Right renal pelvis (tissue), 4 donors: ENCODE measurements at places on chromosomes 13 and 19. TPM values are rescaled to one million over a fixed set of nuclear protein-coding genes. Genes with fewer than 3 reads are reported as not detected.

DNA sequence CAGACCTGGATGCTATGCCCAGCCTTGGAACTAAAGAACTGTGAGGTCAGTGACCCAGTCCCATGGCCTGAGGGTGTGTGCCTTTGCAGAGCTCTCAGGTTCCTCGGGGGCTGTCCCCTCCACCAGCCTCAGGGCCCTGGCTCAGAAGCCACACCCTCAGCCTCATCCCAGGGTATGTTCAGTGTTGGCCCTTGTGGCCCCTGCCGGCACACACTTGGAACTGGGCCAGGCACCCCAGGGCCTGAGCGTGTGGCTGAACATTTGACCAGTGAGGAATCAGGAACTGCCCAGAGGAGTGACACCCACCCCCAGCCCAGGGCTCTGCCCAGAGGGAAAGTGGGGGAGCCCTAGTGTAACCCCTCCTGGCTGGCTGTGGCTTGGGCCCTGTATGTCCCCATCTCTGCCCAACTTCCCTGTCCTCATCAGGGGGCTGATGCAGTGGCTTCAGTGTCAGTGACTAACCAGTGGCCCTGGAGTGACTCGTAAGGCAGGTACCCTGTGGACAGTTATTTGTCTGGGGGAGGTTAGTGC, 10.0 kb downstream of the NKPD1 start:
- no peak for DNase-seq

DNA sequence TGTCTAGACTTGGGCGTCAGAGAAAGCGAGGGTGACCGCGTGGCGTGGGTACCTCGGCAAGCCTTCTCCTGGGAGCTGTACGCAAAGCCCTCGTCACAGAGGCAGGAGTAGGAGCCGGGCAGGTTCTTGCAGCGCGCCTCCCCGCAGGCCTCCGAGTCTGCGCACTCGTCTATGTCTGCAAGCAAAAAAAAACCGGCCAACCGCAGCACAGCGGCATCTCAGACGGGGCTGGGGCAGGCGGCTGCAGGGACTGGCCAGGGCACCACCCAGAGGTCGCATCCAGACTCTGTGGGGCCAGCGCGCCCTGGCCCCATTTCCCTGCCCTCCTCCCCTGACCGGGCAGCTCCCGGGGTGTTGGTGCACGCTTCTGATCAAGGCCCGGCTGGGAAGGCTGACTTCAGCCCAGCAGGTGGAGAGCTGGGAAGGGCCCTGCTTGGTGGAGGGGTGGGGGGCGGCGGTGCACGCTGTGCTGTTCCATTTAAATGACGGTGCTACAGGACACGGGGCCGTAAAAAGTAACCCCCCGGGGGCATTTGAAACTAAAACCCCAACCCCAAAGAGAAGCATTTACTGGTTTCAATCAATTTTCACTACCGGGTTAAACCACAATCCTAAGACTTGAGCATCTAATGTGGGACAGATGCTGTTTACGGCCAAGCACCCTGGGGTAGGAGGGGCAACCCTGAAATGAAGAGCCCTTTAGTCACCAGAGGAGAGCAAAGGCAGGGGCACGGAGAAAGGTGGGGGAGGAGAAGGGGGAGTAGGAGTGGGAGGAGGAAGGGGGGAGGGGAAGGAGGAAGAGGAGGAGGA, 28.2 kb downstream of the GAS6 start:
- DNase-seq, result no peak

DNA sequence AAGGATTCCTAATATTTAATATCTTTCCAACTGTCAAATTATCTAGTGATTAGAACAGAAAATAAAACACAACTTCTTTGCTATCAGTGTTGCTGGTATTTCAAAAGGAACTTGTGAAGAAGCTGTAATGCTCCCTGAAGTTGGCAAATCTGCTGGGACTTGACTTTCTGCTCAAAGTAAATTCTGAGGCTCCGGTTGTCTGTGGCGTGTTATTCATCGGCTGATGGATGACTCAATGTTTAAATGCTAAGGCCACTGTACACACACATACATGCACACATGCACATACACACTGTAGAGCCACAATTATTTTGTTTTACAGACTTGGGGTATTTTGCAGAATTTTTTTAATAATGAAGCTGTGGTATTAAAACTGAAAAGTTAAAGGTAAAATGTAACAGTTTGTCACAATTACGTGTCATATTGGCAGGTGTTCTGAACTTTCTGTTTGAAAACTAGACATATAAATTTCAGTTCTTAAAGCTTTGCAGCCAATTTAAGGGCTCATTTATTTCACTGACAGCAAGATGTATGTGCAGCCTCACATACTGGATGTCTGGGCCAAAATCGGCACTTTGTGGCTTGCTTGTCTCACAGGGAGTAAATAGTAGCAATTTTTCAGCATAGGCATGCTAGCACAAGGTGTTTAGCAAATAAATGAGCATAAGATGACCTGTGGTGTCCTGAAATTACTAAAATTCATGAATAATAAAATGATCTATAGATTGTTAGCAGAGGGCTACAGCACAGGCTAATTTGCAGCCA, 1691.7 kb upstream of the PCDH20 start:
- DNase-seq, result no peak

DNA sequence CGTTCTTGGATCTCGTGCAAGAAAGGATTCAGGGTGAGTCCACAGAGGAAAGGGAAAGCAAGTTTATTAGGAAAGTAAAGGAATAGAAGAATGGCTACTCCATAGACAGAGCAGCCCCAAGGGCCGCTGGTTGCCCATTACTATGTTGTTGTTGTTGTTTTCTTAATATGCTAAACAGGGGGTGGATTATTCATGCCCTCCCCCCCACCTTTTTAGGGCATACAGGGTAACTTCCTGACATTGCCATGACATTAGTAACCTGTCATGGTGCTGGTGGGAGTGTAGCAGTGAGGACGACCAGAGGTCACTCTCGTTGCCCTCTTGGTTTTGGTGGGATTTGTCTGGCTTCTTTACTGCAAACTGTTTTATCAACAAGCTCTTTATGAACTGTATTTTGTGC, 29.1 kb upstream of the PCDH9 start:
- no peak for DNase-seq

DNA sequence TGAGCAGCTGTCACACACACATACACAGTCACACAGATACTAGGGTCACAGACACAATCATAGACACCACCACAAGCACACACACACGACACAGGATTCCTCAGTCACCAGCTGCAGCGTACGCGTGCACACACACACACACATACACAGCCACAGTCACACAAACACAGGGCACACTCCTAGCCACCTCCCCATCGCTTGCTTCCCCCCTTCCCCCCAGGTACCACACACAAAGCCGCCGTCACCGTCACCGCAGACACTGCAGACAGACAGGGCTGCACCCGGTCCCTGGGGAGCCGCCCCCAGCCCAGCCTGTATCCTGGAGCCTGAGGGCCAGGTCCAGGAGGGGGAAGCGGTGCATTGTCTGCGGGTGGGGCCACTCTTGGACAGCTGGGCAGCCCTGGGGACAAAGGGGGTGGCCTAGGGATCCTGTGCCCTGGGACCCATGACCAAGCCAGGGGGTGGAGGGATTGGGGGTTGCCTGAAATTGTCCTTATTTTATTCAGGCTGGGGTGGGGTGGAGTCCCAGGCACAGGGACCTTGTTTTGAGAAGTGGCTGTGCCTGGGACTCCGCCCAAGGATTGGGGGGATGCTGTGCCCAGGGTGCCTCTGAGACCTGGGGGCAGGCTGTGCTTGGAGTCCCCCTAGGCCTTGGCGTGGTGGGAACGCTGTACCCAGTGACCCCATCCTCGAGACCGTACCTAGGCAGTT, 957 bp downstream of the NUMBL start:
- no peak for DNase-seq

- DNase-seq, result no peak
Observed at GRCh38 chr13:39369161-39369890, 233.7 kb downstream of the LHFPL6 start.

The RHPN2 gene
- 19.0 TPM for polyA plus RNA-seq

The ZNF136 gene
- 15.3 TPM for polyA plus RNA-seq

The PGLYRP2 gene
- not detected for polyA plus RNA-seq

The TMEM238 gene
- polyA plus RNA-seq, result 0.40 TPM

The PCID2 gene
- 50.1 TPM for polyA plus RNA-seq
